ENCODE measurements at places on chromosomes 7 and 10. TPM values are rescaled to one million over a fixed set of nuclear protein-coding genes. Genes with fewer than 3 reads are reported as not detected.
A peak's percentile ranks its signal among the peaks of the same experiment; 100 is the strongest.

- DNase-seq = no peak
- no peak overlapping the region for H3K27ac ChIP-seq
- H3K4me3 ChIP-seq = no peak overlapping the region
- H3K36me3 ChIP-seq = no peaks in the 10 kb centered on the region
- peaks cover 11% of the 10 kb centered on the region for H3K27me3 ChIP-seq
- H3K4me1 ChIP-seq = no peaks in the 10 kb centered on the region
Observed at GRCh38 chr10:49368256-49368655, 27.6 kb downstream of the DRGX start.

- peaks cover 1% of the 10 kb centered on the region for H3K36me3 ChIP-seq
- DNase-seq = no peak
- H3K4me3 ChIP-seq = no peak overlapping the region
- H3K27me3 ChIP-seq = peaks cover 3% of the 10 kb centered on the region
Observed at GRCh38 chr10:110268442-110268841, 36.3 kb downstream of the SMNDC1 start.

- H3K27ac ChIP-seq = no peak overlapping the region
- peak overlapping the region; percentile 68 for H3K4me3 ChIP-seq
- H3K27me3 ChIP-seq = peaks cover 26% of the 10 kb centered on the region
- DNase-seq = no peak
Observed at GRCh38 chr10:14008740-14009080, 322.0 kb downstream of the FRMD4A start.

DNA sequence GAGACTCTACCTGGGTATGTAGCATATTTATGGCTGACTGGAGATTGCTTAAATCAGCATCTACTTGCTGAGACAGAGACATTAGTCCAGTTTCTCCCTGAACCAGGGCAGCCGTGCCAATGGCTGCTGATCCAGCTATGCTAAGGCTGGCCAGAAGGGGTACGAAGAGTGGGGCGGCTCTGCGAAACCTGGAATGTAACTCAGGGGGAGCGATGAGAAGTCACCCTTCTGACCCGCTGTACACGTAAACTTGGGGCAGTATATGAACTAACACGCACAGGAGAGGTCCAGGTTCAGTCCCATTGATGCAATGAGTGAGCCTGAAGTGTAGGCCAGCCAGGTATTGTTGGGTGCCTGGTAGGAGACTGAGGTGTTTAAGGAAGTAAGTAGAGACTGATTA, 73.7 kb downstream of the PRR15 start:
- no peaks in the 10 kb centered on the region for H3K27me3 ChIP-seq
- H3K4me3 ChIP-seq = no peak overlapping the region
- no peak for DNase-seq
- no peaks in the 10 kb centered on the region for H3K4me1 ChIP-seq

- H3K36me3 ChIP-seq = no peaks in the 10 kb centered on the region
- no peak overlapping the region for H3K27ac ChIP-seq
- no peak overlapping the region for H3K4me3 ChIP-seq
- peaks cover 6% of the 10 kb centered on the region for H3K27me3 ChIP-seq
- no peak for DNase-seq
Observed at GRCh38 chr10:94083662-94084265, 90.0 kb downstream of the PLCE1 start.

DNA sequence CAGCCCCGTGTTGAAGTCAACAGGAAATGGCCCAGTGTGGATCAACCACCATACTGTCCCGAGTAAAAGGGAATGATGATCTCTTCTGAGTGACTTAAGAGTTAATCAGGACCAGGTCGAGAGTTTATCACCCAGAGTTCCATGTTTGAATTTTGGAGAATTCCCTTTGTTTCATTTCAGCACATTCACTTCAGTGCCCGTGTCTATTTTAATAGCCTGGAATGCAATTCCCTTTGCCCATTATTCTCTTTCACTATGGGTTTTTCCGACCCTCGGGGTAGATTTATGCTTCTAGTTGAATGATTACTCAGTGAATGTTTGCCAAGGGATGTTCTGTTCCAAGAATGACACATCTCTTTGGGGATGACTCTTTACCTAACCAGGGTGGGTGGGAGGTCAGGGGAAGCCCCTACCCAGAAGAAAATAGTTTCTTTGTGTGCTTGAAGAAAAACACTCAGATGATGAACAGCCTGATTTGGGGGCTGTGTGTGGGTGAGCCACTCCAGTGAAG, 594.9 kb downstream of the INHBA start:
- no peak for DNase-seq
- H3K4me1 ChIP-seq = no peaks in the 10 kb centered on the region
- H3K4me3 ChIP-seq = no peak overlapping the region
- no peaks in the 10 kb centered on the region for H3K36me3 ChIP-seq
- no peaks in the 10 kb centered on the region for H3K27me3 ChIP-seq

DNA sequence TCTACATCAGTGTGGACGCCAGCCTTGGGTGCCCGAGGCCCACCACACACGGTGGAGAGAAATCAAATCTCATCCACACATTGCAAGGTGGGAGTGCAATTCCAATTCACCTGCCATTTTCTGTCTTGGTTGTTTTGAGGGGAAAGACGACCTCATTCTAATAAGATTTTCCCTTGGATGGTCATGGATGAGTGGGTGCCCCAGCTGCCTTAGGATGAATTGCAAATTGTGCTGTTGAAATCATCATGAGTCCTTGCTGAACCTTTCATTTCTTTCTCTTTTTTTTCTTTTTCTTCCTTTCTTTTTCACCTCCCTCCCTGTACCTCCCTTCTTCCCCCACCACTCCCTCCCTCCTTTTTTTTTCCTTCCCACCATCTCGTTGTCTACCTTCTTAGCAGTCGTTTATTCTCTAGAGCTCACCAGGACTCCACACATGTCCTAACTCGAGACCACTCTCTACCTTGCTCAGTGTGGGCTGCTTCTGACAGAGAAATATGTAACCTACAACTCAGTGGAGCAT, 266.9 kb upstream of the NFE2L3 start:
- no peak for DNase-seq
- peaks cover 6% of the 10 kb centered on the region for H3K4me1 ChIP-seq
- H3K27me3 ChIP-seq = peaks cover 26% of the 10 kb centered on the region
- H3K27ac ChIP-seq = no peak overlapping the region
- no peaks in the 10 kb centered on the region for H3K36me3 ChIP-seq
- H3K4me3 ChIP-seq = no peak overlapping the region

- peak overlapping the region; percentile 99 for H3K27ac ChIP-seq
- H3K27me3 ChIP-seq = no peaks in the 10 kb centered on the region
- H3K36me3 ChIP-seq = peaks cover 5% of the 10 kb centered on the region
- DNase-seq = peak; percentile 94
- H3K4me1 ChIP-seq = peaks cover 69% of the 10 kb centered on the region
Observed at GRCh38 chr10:72319416-72320254, 35.1 kb downstream of the DNAJB12 start.

GRCh38 chr7:41887416-41887815, 184.5 kb upstream of the INHBA start:
- H3K36me3 ChIP-seq = peaks cover 9% of the 10 kb centered on the region
- DNase-seq = no peak
- no peak overlapping the region for H3K27ac ChIP-seq
- no peaks in the 10 kb centered on the region for H3K27me3 ChIP-seq
- H3K4me1 ChIP-seq = peaks cover 14% of the 10 kb centered on the region
- H3K4me3 ChIP-seq = no peak overlapping the region

DNA sequence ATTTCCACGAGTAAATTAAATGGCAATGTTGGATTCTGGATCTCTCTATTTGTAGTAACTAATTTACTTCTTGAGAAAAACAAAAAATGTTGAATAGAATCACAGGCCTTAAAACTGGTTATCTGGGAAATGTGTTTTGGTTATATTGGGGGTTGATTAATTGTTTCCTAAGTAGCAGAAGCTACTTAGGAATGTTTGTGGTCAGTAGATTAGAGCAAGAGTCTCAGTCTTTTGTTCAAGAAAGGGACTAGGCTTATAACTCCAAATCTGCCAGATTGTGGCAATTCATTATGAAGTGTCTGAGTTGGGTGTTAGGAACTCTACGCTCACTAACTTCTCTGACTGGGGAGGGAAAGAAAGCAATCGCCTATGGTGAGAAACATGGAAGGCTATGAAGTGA, 244.3 kb upstream of the PHYHIPL start:
- H3K36me3 ChIP-seq = no peaks in the 10 kb centered on the region
- DNase-seq = no peak
- H3K4me1 ChIP-seq = no peaks in the 10 kb centered on the region
- no peak overlapping the region for H3K4me3 ChIP-seq

- H3K4me1 ChIP-seq = no peaks in the 10 kb centered on the region
- H3K27me3 ChIP-seq = no peaks in the 10 kb centered on the region
- no peak overlapping the region for H3K27ac ChIP-seq
- no peaks in the 10 kb centered on the region for H3K36me3 ChIP-seq
- H3K4me3 ChIP-seq = no peak overlapping the region
- DNase-seq = no peak
Observed at GRCh38 chr7:74586258-74587175, 71.0 kb upstream of the GTF2I start.

GRCh38 chr7:147079921-147080420, 963.4 kb downstream of the CNTNAP2 start:
- H3K4me1 ChIP-seq = no peaks in the 10 kb centered on the region
- H3K27ac ChIP-seq = no peak overlapping the region
- no peak for DNase-seq
- H3K27me3 ChIP-seq = no peaks in the 10 kb centered on the region
- no peak overlapping the region for H3K4me3 ChIP-seq

DNA sequence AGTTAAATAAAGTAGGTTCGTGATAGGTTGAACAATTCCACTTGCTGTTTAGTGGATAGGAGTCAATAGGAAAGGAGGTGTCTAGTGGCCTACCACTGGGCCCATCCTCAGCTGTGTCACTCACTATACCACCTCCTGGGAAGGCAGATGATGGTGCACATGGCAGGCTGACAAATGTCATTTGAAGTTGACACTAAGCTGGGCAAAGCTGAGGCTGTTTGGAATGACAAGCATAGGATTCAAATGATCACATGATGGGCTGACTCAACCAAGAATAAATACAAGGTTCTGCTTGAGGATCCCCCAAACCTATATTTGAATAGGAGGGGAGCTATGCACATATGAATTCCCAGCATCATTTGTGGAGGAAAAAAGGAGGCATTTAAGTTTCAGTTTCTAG, 489.8 kb downstream of the RPS24 start:
- H3K27me3 ChIP-seq = peaks cover 9% of the 10 kb centered on the region
- H3K4me3 ChIP-seq = no peak overlapping the region
- DNase-seq = no peak
- H3K4me1 ChIP-seq = peaks cover 13% of the 10 kb centered on the region
- no peak overlapping the region for H3K27ac ChIP-seq

VSTM4 gene
- total RNA-seq = not detected

All from activated naive CD8-positive, alpha-beta T cell treated with anti-CD3 and anti-CD28 coated beads, Interleukin-2, amount 10 ng/mL, durations not matched to agents 7 days and 5 days (primary cell).